ENCODE measurements at places on chromosomes 1 and 21.

DNA sequence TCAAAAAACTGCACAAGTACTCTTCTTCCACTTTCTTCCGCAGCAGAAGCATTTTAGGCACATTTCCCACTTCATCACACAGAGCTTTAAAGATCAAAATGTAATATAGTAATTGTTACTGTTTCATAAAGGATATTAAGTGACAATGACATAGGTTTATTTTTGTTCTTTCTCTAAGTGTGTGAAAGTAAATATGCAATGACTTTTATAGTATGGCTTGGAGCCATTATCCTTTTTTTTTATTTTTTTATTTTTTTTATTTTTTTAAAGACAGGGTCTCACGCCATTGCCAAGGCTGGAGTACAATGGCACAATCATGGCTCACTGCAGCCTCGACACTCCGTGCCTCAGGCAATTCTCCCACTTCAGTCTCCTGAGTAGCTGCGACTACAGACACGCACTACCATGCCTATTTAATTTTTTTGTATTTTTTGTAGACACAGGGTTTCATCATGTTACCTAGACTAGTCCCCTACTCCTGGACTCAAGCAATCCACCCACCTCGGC is 7.0 kb downstream of the TRIM33 start:
- DNase-seq = no peak

GRCh38 chr1:35554266-35555211 is 2.7 kb downstream of the KIAA0319L start:
- DNase-seq = no peak

DNA sequence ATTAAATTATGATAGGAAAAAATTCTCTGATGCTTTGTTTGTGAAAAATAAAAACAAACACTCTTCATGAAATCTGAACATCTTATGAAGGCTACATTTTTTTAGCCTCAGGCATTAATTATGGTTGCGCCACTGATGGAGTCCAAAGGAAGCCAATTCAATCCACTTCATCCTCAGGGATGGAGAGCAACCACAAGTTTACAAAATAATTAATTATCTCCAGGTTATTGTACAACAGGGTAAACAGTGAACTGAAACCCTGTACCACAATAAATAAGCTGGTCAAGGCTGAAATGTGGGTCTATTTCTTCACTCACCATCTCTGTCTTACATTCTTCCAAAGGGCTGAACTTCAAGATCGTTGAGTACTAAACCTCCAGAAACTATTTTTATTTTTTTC is 49.2 kb downstream of the MRPL39 start:
- no peak for DNase-seq

DNA sequence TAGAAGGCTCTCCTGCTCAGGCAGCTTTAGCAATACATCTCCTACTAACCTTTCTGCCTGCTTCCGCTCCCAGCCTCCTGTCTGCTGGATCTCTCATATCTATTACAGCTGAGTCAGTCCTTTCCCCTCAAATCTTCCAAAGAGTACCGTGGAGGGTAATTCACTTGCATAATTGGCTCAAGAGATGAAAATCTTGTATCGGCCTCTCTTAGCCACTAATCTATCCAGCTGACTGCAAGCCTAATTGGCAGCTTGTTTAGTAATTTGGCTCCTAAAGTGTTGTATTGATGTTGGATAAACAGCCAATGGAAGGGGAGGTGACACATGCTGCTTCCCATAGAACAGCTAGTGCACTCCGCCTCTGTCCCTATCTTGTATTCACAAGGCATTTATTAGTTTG is 195.7 kb downstream of the GPATCH2 start:
- DNase-seq = no peak

GRCh38 chr1:172727956-172728603 is 69.2 kb downstream of the FASLG start:
- no peak for DNase-seq

DNA sequence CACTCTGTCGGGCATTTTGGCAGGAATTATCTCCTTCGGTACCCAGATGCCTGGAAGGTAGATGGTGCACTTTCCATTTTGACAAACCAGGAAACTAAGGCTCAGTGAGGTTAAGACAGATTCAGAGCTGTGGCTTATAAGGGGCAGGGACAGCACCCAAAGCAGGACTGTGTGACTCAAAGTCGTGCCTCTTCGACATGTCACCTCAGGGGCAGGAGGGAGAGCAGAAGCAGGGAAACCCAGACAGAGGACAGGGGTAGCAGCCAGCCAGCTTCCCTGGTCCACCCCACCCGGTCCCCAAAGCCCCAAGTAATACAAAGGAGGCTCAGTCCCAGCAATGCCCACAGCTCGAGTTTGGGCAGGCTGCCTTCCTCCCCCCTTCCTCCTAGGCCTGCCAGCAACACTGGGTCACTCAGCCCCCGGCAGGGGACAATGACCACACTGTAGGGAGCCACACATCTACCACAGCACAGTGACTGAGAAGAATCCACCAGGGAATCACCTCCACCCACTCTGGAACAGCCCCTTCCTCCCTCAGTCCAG is 2.5 kb downstream of the RHOC start:
- no peak for DNase-seq

DNA sequence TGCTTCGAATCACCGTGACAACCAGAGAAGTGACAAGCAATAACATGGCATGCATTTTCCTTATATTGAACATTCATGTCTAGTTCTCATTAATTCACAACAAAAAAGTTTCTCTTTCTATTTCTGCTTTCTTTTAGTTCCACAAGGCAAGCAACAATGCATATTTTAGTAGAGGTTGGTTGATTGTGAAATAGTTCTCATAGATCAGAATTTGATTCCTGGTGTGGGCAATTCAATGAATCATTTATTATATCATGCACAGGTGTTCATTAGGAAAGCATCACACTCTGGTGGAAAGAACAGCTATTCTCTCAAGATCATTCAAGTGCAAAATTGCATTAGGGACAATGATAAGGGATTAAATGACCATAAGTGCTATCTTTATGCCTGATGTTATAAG is 980.9 kb downstream of the BRINP3 start:
- no peak for DNase-seq

DNA sequence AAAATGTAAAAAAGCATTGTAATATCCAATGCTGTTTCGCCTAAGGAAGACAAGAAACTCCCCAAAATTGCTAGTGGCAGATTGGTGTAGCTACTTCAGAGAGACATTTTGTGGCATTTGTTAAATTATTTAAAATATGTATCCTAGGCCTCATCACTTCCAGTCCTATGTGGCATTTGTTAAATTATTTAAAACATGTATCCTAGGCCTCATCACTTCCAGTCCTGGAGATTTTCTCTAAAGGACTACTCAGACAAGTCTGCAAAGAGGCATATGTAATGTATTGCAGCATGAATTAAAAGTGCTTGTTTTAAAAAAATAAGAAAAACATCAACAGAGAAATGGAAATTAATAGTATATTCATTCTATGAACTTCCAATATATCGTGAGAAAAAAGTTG is 95.6 kb upstream of the KCTD3 start:
- DNase-seq = no peak

DNA sequence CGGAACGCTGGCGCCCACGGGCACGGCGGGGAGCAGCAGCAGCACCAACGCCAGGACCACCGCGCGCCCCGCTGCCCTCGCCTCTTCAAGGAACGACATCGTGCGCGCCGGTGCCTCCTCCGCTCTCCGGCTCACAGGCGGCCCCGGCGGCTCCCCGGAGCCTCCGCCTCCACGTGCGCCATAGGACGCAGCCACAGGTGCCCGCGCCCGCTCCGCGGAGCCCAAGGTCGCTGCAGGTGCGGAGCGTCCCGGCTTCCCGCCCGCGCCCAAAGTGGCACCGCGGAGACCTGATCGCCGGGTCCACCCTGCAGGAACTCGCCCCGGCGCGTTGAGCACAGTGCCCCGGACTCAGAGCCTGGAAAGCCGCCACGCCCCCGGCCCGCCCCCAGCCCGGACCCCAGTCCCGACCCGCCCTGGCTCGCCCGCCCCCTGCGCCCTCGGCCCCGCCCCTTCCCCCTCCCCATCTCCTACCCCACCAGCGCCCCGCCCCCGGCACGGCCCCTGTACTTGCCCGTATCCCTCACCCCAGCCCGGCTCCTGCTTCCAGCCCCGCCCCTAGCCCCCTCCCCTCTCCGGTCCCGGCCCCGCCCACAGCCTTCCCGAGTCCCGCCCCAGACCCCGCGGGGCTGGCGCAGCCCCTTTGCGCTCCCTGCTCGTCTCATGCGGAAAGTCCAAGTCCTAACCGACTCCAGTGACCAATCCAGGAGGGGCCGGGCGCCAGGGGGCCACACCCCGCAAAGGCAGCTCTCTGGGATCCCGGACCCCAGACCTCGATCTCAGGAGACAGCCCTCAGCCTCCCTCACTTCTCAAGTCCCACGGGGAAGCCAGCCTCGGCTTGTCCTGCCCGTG is at the start of gene MEGF6:
MEGF6 (minus strand) TSS at position 339 of the 850 bp plus-strand sequence; CDS start at position 99, 240 bp downstream.
- DNase-seq = no peak

- no peak for DNase-seq
These were observed 8.3 kb downstream of the CNR2 start for GRCh38 chr1:23904748-23905357.

DNA sequence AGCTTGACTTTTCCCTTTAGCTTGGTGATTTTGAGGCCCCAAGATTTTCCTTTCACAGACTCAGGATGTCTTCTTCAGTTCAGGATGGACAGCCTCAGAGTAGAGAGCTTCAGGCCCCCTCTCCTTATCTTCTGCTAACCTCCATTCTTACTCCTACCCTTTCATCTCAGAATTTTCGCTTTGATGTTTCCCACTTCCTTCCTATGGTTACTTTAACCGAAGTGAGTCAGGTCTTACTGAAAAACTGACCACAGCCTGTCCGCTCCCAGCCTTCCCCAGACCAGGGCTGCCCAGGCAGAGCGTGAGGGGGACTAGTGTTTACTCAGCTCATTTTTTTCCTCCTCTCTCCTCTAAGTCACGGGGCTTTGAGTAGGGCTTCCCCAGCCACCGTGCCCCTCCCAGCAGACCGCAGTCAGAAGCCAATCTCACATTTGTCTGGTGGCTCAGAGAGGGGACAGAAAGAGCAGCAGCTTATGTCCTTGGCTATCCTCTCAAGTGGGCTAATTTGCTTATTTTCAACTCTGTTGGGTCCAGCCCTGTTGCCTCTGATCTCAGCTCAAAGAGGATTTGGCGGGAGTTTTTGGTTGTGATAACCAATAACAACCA is 4.2 kb upstream of the IL19 start:
- DNase-seq = peak; percentile 39

DNA sequence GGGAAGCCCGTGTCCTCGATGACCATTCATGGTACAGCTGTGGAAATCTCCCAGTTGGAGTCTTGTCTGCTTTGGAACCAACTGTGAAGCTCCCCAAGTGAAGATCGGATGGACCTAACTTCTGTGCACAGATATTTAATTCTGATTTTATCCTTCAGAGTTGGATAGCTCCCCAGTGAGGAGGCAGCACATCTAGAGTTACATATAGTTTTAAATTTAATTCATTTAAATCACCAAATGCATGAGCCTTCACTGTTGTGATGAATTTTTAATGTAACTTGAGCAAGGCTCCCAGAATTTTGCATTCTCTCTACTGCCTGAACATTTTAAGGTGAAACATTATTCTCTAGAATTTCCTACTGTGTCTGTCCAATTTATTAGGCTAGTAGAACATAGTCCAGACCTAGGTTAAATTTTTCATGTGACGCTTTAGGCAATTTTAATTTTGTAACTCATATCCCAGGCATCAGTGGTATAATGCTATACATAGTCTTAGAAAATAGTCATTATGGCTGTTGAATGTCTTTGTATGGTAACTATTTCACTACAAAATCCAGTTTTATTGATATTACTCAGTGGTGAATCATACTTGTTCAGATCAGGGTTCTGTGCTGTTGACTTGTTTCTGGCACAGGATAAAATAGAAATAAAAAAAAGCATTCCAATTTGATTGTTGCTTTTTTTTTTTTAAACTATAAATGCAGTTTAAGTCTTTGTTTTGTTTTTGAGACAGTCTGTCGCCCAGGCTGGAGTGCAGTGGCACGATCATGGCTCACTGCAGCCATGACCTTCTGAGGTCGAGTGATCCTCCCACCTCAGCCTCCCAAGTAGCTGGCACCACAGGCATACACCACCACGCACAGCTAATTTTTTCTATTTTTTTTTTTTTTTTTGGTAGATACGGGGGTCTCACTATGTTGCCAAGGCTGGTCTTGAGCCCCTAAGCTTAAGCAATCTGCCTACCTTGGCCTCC is 66.9 kb downstream of the PRDM2 start:
- peak; percentile 62 for DNase-seq

DNA sequence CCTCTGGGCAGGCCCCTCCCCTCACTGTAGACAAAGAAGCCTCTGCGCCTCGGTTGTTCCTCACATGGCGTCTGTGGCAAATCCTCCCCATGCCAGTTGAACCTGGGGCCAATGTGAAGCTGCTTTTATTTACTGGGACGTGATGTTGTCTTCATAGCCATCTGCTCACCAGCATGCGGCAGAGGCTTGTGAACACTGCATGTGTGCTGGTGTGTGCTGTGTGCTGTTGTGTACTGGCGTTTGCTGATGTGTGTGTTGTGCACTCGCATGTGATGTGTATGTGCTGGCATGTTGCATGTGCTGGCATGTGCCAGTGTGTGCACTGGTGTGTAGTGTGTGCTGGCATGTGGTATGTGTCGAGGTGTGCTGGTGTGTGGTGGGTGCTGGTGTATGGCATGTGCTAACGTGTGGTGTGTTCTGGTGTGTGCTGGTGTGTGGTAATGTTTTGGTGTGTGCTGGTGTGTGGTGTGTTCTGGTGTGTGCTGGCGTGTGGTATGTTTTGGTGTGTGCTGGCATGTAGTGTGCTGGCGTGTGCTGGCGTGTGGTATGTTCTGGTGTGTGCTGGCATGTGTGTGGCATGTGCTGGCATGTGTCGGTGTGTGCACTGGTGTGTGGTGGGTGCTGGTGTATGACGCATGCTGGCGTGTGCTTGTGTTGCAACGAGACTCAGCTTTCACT is 37.2 kb upstream of the TRAPPC10 start:
- no peak for DNase-seq

GRCh38 chr1:62746086-62746808 is 37.7 kb upstream of the ATG4C start:
- DNase-seq = peak; percentile 38

DNA sequence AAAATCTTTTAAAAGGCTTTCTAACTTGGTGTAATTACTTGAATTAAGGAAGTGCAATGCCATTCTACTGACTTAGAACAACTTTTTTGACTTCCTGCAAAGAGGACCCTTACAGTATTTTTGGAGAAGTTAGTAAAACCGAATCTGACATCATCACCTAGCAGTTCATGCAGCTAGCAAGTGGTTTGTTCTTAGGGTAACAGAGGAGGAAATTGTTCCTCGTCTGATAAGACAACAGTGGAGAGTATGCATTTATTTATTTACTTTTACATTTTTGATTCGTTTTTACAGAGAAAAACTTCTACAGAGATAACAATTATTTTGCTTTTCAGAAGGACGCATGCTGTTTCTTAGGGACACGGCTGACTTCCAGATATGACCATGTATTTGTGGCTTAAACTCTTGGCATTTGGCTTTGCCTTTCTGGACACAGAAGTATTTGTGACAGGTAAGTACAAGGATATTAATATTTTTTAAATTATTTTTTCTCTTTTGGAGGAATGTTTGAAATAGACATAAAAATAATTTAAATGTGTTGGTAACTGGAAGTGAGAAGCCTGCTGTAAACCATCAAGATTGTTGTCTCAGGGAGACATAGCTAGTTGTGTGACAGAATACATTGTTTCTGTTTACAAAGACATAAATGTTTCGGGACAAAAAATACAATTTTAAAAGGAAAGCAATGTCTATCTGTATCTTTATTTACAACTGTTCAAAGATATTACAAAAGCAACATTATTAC is at the start of gene PTPRC:
PTPRC (plus strand) TSS at position 147 of the 742 bp plus-strand sequence; CDS start at position 376, 229 bp downstream.
- no peak for DNase-seq

- DNase-seq = no peak
These were observed 30.7 kb upstream of the SERBP1 start for GRCh38 chr1:67460676-67461500.

- no peak for DNase-seq
These were observed 9.7 kb downstream of the TMPRSS3 start for GRCh38 chr21:42386034-42386591.

- no peak for DNase-seq
These were observed 17.3 kb downstream of the TMEM201 start for GRCh38 chr1:9605946-9606455.
